ENCODE measurements at places on chromosomes 11 and 22. TPM values are rescaled to one million over a fixed set of nuclear protein-coding genes. Genes with fewer than 3 reads are reported as not detected.

PGA5 gene
- not detected for total RNA-seq

ZNF280B gene
- total RNA-seq: 1.1 TPM

FOLH1 gene
- total RNA-seq: not detected

APOL5 gene
- total RNA-seq: not detected

MYO18B gene
- total RNA-seq: 0.45 TPM

NELL1 gene
- total RNA-seq: not detected

OR52A1 gene
- not detected for total RNA-seq

KCNK7 gene
- 0.54 TPM for total RNA-seq

DNA sequence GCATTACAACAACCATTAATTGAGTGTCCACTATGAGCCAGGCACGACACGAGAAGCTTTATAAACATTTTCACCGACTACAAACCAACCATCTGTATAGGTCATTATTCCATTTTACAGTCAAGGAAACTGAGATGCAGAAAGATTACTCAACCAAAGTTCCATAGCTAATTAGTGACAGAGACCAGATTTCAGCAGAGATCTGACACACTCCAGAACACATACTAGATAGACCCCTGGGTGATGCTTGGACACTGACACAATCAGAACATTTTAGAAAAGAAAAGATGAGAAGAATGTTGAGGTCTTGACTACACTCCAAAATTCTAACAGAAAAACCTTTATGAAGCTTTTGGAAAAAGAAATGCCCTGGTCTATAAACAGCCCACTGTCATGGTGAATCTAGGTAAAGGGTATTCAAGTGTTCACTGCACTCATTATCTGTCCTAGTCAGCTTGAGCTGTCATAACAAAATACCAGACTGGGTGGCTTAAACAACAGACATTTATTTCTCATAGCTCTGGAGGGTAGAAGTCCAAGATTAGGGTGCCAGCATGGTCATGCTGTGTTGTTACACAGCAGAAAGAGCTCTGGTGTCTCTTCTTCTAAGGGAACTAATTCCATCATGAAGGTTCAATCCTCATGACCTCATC, 89.0 kb downstream of the RELT start:
- H3K27me3 ChIP-seq: no peaks in the 10 kb centered on the region
- DNase-seq: no peak
- H3K36me3 ChIP-seq: no peaks in the 10 kb centered on the region
- H3K27ac ChIP-seq: no peak overlapping the region
- H3K4me3 ChIP-seq: no peak overlapping the region

DNA sequence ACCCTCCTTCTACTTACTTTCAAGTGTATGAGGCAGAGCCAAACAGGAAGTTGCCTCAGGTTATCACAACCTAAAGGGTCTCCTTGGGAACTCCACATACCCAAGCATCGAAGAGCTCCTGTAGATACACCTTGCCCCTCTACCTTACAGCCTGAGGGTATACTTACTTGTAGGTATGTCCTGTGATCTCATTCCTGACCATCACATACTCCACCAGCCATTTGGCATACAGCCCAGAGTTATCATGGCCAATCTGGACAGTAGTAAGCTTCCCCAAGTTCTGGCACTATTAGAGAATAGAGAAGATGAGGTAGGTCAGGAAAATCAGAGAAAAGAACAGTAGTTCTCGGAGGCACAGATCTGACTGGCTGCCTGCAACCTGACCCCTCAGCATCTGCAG, 53.4 kb upstream of the SCUBE2 start:
- no peaks in the 10 kb centered on the region for H3K4me1 ChIP-seq
- no peaks in the 10 kb centered on the region for H3K27me3 ChIP-seq
- DNase-seq: no peak
- H3K4me3 ChIP-seq: no peak overlapping the region

GRCh38 chr22:42388130-42388797, 43.9 kb downstream of the NFAM1 start:
- no peaks in the 10 kb centered on the region for H3K36me3 ChIP-seq
- H3K27me3 ChIP-seq: no peaks in the 10 kb centered on the region
- no peaks in the 10 kb centered on the region for H3K4me1 ChIP-seq
- H3K4me3 ChIP-seq: no peak overlapping the region

DNA sequence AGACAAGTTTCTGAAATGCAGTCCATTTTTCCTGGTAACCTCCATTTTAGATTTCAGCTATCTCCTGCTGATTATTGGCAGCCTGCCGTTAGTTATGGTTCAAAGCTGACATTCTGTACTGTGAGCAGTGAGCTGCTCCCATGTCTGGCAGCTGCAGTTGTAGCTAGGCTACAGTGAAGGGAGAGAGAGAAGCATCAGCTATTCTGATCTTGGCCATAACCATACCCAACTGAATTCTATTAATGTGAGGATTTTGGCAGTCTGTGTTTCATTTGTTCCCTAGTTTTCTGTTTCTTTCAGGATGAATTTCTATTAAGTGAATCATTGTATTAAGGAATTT, 33.4 kb downstream of the SIK2 start:
- H3K4me3 ChIP-seq: no peak overlapping the region
- H3K36me3 ChIP-seq: no peaks in the 10 kb centered on the region
- no peak for DNase-seq
- H3K27ac ChIP-seq: no peak overlapping the region

GRCh38 chr22:42288791-42289190, 18.3 kb upstream of the TCF20 start:
- H3K36me3 ChIP-seq: no peaks in the 10 kb centered on the region
- H3K27me3 ChIP-seq: peaks cover 6% of the 10 kb centered on the region
- H3K4me1 ChIP-seq: peaks cover 6% of the 10 kb centered on the region
- no peak overlapping the region for H3K4me3 ChIP-seq

GRCh38 chr11:123083623-123084029, 21.7 kb upstream of the HSPA8 start:
- no peaks in the 10 kb centered on the region for H3K36me3 ChIP-seq
- H3K27ac ChIP-seq: no peak overlapping the region
- no peak overlapping the region for H3K4me3 ChIP-seq
- no peaks in the 10 kb centered on the region for H3K27me3 ChIP-seq

GRCh38 chr22:44505796-44506354, 7.8 kb upstream of the RTL6 start:
- no peak overlapping the region for H3K4me3 ChIP-seq
- no peaks in the 10 kb centered on the region for H3K27me3 ChIP-seq
- no peak overlapping the region for H3K27ac ChIP-seq
- no peaks in the 10 kb centered on the region for H3K36me3 ChIP-seq
- H3K4me1 ChIP-seq: no peaks in the 10 kb centered on the region

DNA sequence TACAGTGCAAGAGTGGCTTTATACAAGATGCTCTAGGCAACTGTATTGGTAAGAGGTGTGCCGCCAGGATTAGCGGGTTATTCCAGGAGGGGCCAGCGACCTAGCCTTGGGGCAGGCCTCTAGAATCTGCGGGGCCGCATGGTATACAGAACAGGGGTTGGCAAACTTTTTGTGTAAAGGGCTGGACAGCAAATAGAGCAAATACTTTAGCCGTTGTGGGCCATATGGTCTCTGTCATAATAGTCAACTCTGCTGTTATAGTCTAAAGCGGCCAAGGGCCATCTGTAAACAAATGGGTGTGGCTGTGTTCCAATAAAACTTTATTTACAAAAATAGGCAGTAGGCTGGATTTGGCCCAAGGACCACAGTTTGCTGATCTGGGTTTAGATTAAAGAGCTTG, 32.6 kb downstream of the FBLN1 start:
- no peak overlapping the region for H3K4me3 ChIP-seq
- no peak overlapping the region for H3K27ac ChIP-seq
- no peaks in the 10 kb centered on the region for H3K36me3 ChIP-seq

DNA sequence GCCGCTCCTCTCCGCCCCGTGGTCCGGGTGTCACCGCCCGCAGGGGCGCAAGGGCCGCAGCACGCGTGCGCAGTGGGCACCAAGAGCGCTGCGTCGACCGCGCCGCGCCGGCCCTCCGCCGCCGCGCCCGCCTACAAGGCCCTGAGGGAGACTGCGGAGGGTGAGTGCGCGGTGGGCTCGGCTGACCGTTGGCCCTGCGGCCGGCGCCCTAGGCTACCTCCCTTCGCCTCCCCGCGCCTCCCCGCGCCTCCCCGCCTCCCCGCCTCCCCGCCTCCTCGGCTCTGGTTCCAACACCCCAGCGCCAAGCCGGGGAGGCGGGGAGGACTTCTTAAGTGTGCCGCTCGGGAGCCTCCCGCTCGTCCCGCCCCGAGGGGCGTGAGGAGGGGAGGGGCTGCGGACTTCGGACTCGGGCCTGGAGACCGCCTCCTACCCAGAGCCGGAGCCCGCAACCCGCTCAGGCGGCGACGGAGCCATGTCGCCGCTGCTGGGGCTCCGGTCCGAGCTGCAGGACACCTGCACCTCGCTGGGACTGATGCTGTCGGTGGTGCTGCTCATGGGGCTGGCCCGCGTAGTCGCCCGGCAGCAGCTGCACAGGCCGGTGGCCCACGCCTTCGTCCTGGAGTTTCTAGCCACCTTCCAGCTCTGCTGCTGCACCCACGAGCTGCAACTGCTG, at the start of gene AQP11:
Gene AQP11 (plus strand): TSS at position 433 of the 673 bp plus-strand sequence. CDS start 40 bp downstream, at position 473.
- H3K36me3 ChIP-seq: no peaks in the 10 kb centered on the region
- H3K27ac ChIP-seq: no peak within 1 kb of the TSS

DNA sequence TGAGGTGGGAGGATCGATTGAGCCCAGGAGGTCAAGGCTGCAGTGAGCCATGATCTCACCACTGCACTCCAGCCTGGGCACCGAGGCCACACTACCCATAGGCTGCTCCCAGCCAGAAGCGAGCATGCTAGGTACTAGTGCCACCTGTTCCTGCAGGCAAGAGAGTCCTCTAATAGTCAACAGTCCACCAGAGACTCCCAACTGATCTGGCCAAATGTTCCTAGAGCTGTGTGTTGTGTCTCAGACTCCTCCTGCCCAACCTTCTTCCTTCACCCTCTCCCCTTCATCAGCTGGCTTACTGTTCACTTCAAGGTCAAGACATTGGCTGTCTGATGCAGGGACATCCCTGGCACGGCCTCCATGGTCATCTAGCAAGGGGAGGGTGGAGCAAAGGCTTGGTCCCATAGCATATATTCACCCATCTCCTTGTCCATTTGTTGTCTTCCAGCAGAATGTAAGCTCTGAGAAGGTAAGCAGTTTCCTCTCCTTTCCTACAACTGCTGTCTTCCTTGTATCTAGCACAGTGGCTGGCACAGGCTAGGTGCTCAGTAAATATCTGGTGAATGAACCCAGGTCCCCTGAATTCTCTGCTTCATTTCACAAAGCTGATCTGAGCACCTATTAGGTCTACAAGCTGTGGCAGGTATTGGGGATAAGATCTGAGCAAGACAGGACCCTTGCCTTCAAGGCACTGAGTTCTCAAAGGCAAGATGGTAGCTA, 126.2 kb upstream of the SERPIND1 start:
- no peak overlapping the region for H3K4me3 ChIP-seq
- H3K4me1 ChIP-seq: no peaks in the 10 kb centered on the region
- no peaks in the 10 kb centered on the region for H3K36me3 ChIP-seq
- no peak for DNase-seq
- no peaks in the 10 kb centered on the region for H3K27me3 ChIP-seq

DNA sequence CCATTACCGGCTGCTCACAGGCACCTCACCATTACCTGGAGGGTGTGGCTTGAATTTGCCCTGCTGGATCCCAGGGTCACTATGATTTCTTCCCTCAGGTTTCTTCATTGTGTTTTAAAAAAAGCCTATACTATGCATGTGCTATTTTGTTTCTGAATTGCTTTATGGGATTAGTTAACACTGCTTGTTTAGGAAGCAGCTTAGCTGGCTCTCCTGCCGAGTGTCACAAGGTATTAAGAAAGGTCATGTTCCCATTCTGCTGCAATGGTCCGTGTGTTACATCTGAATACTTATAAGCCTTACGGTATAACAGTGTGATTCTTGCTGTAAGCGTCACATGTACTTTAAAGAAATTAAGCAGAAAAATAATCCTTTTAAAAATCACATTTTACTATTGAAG, 380.6 kb upstream of the B3GAT1 start:
- H3K4me3 ChIP-seq: no peak overlapping the region
- no peak overlapping the region for H3K27ac ChIP-seq
- DNase-seq: no peak

DNA sequence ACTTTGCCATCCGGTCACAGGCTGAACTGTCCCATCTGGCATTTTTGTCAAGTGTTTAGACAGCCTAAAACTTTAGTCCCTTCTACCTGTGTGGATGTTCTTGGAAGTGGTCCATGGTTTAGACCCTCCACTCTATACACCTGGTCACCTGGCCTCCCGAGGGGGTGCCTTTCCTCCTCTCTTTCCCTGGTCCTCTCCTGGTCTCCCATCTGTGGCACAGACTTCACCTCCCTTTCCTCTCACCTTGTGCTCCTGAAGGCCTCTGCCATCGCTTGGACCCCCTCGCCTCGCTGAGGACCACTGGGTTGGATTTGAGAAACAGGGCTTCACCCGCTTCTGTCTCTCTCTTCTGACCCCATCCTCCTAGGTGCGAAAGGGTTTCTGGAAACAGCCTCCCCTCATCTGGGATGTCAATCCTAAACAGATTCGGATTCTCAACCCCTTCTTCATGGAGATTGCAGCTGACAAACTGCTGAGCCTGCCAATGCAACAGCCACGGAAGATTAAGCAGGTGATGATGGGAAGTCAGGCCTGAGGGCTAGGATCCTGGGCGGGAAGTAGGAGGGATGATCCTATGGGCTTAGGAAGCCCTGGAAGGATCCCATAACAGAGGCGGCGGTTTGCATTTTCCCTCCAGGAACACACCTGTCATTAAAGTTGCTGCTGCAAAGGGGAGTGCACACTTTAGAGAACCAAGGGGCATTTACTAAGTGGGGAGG, 53.6 kb downstream of the ST3GAL4 start:
- no peak for DNase-seq
- H3K4me1 ChIP-seq: no peaks in the 10 kb centered on the region
- H3K27me3 ChIP-seq: no peaks in the 10 kb centered on the region

DNA sequence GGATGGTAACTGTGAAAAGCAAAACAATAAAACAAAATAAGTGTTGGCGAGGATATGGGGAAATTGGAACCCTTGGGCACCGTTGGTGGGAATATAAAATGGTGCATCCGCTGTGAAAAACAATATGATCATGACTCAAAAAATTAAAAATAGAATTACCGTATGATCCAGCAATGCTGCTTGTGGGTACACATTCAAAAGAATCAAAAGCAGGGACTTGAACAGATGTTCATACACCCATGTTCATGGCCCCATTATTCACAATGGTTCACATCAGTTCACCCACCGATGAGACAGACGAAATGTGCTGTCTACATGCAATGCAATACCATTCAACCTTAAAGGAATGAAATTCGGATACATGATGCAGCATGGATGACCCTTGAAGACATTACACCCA, 1.2 kb upstream of the DERL3 start:
- DNase-seq: no peak
- H3K27ac ChIP-seq: no peak overlapping the region
- H3K4me1 ChIP-seq: peaks cover 36% of the 10 kb centered on the region
- H3K4me3 ChIP-seq: no peak overlapping the region

- no peaks in the 10 kb centered on the region for H3K4me1 ChIP-seq
- no peak for DNase-seq
- no peak overlapping the region for H3K4me3 ChIP-seq
- H3K36me3 ChIP-seq: peaks cover 26% of the 10 kb centered on the region
- H3K27me3 ChIP-seq: no peaks in the 10 kb centered on the region
Observed at GRCh38 chr22:41659941-41660340, 28.7 kb downstream of the SNU13 start.
